Stimulated activated CD8-positive, alpha-beta memory T cell treated with anti-CD3 and anti-CD28 coated beads, Interleukin-2, amount 100 ng/mL, for 1 hour (primary cell): ENCODE measurements at places on chromosomes 5 and 9.

DNA sequence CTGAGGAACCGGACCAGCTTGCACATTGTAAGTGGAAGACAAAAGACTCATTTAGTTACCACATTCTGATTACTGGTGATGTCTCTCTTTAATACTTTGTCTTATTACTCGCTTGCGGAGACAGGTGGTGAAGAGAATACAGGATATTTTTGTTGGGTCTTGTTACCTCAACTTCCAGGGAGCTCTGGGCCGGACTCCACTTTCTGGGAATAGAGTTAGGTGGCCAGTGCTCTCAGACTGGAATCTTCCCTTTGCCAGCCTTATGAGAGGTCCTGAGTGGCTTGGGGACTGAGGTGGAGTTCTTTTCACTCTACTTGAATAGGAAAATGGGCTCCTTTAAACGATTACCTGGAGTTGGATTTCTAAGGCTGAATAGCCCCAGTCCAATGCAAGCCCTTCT lies 33.3 kb upstream of the SPRY4 start:
- DNase-seq, result no peak

DNA sequence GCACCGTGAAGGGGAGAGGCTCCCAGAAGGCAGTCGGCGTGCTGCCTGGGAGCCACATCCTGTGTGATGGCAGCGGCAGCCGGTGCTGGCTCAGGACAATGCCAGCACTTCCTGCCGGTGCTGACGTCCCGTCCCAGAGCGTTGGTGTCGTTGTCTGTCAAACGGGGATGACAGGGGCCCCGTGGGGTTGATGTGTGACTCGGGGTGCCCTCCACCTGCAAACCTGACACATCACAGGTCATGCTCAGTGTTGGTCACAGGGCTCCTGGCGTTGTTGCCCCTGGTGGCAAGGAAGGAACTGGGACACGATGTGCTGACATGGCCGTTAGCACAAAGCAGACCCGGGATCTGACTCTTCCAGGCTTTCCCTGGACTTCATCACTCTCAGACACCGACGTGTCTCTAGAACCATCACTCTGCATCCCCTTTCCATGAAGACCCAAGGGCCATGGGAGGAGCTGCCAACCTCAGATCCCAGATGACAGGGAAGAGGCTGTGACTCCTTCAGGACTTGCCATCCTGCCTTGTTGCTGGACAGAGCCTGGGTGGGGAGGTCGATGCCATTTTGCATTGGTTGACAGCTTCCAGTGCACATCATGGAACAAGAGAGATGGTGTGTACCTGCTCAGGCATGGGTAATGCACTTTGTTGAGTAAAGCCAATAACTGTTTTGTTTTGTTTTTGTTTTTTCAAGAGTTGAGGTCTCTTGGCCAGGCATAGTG lies 21.5 kb downstream of the PLPP7 start:
- peak; percentile 6 for DNase-seq

DNA sequence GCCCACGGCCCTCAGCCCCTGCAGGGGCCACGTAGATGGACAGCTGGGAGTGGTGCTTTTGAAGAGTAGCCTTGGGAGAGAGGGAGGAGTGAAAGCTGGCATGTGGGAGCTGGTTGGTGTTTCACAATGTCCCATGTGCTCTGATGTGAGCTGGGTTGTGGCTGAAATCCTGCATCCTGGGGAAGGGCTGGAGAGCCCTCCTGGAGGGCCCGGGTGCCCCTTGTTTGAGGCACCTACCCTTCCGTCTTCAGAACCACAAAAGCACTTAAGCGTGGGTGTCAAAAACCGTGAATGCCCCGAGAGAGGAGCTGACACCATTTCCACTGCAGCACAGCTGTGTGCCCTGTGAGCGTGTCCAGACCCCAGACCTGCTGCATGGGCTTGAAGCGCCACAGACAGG lies 199.1 kb upstream of the ZNF618 start:
- no peak for DNase-seq

DNA sequence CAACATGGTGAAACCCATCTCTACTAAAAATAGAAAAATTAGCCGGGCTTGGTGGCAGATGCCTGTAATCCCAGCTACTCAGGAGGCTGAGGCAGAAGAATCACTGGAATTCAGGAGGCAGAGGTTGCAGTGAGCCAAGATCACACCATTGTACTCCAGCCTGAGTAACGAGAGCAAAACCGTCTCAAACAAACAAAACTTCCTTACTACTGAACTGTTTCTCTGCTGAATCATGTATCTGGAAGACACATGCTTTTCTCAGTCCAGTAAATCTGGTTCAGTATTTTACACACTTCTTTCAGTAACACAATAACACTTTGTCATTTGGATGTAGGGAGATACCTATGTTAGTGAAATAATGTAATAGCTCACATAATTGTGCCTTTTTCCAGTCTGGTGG lies 7.9 kb downstream of the TRMT10B start:
- no peak for DNase-seq

DNA sequence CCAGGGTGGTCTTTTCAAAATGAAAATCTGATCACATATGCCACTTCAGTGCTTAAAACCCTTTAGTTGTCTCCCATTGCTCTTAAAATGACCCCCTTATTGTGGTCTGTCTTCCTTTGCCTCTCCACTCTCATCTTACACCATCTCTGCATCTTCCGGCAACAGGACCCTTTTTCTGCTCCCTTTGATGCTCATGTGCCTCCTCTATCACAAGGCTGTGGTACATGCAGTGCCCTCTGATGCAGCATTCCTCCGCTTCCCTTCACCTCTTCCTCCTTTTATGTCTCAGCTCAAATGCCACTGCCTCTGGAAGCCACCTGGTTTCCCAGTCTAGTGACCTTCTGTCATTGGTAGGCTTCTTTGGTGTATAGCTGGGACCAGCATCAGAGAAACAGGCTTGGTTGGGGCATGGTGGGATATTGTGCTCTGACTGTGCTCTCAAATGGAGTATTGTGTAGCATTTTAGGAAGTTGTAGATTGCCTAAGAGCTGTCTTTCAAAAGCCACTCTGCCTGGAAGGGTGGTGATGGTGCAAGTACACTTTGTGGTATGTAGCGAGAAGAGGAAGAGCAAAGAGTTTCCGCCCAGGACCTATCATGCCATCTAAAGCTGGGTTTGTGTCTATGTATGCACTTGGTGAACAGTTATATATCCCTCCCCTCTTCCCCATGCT lies 28.1 kb downstream of the ARHGAP26 start:
- DNase-seq, result no peak

- no peak for DNase-seq
Observed at GRCh38 chr5:4418084-4418483, 722.0 kb upstream of the ADAMTS16 start.

DNA sequence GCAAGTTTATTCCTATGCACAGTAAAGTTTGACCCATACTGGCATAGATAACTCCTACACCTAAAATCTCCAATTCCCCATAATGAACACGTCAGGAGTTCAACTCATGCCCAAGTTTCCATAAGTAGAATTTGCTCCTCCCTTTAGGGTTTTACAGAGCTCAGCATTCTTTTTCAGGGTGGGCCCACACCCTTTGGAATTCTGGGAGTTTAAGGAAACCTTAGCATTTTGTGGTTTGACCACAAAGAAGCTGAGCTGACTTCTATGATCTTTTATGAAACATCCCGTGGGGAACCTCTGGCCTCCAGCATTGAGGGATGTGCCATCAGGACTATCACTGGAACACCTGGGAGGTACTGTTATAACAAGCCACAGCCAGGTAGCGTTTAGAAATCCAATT lies 220.6 kb upstream of the MAP3K1 start:
- no peak for DNase-seq

- DNase-seq, result no peak
Observed at GRCh38 chr9:88041447-88041846, 67.1 kb upstream of the CDK20 start.

GRCh38 chr5:142072488-142072887 lies 36.1 kb upstream of the NDFIP1 start:
- DNase-seq, result no peak

GRCh38 chr5:6581559-6582426 lies 51.1 kb downstream of the NSUN2 start:
- no peak for DNase-seq

DNA sequence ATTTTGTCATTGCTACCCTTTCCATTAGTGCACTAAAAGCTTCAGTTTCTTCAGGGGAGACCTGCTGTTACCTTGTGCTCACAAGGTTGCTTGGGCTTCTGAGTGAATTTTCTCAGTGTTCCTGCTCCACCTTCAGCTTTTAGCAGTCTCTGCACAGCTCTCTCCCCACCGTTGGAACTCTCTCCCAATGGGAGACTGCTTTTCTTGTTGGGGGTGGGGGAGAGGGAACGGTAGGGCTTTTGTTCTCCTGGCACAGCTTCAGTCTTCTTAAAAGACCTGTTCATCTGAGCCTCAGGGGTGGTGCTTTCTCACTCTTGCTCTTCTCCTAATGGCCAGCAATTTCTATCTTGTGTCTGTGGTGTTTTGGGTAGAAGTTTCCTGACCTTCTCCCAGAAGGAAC lies 915.7 kb downstream of the EFNA5 start:
- DNase-seq, result no peak

DNA sequence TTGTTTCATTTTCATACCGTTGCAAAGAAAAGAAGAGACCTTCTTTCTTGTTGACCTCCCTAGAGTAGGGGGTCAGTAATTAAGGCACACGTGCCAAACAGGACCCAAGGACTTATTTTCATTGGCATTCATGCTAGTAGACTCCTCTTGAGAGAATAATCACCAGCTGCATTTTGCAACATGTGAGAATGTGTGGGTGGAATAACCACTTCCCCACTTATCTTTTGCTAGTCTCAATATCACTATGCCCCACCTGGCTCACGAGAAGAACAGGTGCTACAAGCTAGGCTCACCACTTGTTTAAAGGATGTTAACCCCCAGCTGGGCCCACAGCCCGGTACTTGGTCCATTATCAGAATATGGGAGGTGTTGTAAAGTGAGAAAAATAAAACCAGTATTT lies 460.7 kb upstream of the MEF2C start:
- no peak for DNase-seq

DNA sequence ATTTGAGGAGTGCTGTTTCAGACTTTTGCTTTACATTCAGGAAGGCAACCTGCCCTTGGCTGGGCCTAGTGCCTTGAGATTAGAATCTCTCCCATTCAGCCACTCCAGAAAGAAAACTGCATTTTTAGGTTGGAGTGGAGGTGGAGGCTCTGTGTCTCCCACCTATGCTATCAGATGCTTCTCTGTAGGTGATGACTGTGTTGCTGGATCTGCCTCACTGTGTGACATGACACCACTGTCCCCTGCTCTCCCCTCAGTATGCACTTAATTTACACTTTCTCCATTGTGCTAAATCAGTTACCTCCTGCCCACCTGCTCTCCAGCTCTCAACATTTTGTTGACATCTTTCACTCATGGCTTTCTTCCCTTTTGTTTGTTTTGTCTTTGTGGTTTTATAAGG lies 265.8 kb downstream of the TENT4A start:
- no peak for DNase-seq

- no peak for DNase-seq
Observed at GRCh38 chr5:175285261-175285660, 158.7 kb downstream of the DRD1 start.

GRCh38 chr9:131728546-131728910 lies 11.3 kb downstream of the RAPGEF1 start:
- DNase-seq, result no peak

GRCh38 chr5:142617416-142618129 lies 68.3 kb downstream of the FGF1 start:
- no peak for DNase-seq

- DNase-seq, result peak; percentile 54
Observed at GRCh38 chr9:86948074-86948929, 996 bp upstream of the GAS1 start.

DNA sequence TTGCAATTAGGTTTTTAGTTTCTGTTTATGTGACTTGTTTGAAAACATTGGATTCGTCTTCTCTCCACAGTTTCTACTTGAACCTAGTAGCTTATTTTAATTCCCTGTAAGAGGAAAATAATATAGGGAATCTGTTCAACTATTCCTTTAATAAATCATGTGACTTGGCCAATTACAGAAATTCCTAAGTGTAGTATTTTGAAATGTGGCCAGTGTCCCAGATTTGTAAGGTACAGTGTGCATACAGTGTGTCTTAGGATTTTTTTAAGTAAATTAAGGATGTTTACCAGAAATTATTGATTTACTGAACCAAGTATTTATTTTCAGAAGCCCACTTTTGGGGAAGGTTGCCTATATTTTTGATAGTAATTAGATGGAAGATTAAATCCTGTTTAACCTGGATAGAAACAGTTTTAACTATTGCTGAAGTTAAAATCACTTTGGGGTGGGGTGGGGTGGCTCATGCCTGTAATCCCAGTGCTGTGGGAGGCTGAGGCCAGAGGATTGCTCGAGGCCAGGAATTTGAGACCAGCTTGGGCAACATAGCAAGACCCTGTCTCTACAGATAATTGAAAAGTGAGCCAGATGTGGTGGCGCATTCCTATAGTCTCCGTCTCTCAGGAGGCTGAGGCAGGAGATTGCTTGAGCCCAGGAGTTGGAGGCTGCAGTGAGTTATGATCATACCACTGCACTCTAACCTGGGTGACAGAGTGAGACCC lies 36.9 kb downstream of the G3BP1 start:
- DNase-seq, result no peak

DNA sequence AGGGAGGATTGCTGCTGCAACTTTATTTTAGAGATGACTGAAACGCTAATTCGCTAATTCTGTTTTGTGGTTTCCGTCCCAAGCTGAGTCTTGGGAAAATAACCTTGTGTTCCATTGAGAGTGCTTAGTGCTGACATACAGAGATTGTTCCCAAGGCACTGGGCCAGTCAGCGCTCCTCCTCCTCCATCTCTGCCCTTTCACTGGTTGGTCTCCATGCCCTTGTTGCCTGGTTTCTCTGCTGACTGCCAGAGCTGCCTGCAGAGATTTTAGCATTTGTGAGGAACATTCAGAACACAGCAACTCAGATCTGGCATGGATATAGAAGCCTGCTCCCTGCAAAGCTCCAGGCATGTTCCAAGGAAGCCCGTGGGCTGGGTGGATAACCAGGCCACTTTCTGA lies 126.0 kb upstream of the IRX2 start:
- no peak for DNase-seq

DNA sequence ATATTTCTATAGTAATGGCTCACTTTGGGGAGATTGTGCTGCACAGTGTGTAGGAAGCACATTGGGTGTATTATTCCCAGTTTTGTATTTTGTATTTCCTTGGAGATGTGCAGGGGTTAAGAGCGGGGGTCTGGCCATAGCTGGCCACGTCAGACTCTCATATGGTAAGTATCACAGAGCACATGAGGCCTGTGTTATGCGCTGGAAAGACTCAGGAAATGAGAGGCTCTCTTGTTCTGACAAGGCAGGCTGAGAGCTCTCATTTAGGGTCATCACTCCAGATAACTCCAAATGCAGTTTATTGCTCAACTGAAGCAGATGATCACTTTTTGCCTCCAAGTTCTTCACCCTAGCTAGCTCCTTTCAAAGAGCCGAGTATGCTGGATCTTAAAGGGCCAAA lies 205.7 kb downstream of the NTRK2 start:
- no peak for DNase-seq

- no peak for DNase-seq
Observed at GRCh38 chr5:115170929-115171510, 1.3 kb upstream of the TRIM36 start.
